ENCODE measurements at places on chromosomes 3 and 15.

DNA sequence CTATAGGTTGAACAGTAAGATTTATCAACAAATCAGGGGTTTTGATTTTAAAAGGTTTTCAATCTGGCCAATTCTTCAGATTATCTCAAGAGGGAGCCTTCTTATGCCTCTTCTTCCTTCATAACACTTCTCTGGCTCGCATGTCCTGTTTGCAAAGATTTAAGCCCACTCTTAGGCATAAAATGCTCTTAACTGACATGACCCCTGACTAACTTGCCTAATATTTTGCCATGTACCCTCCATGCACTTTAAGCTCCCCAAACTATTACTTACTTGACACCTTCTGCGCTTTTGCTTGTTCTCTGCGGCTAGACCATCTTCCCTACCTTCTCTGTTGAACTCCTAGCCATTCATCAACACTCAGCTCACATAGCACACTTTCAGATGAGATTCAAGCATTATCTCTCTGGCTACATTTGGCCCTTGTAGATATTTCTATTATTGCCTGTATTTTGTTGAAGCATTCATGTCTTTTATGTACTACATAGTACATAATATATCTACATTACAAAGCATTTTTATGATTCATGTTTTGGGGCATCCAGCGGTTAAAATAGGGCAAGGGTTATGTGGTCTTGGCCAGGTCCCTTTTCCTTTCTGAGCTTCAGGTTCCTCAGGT is 1.0 kb upstream of the ARIH1 start:
- no peak for DNase-seq

GRCh38 chr3:150666167-150666566 is 37.6 kb downstream of the ERICH6 start:
- DNase-seq: no peak

GRCh38 chr3:196948442-196949284 is 6.3 kb upstream of the NCBP2 start:
- no peak for DNase-seq

DNA sequence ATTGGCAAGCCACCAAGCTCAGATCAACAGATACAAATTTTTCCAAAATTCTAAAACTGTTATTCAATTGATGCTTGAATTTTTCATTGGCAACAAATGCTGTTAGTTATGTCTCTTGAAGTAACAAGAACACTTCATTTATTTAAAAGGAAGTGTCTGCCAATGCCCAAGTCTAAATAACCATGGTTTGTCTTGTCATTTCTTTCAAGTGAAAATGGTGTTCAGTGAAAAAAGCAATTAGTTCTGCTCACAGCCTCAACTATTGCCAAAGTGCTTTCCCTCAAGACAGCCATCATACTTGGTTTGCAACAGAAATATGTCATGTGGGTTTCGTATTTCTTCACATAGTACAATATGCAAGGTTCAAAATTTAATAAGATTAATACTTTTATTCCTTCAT is 312.6 kb upstream of the LMCD1 start:
- DNase-seq: no peak

DNA sequence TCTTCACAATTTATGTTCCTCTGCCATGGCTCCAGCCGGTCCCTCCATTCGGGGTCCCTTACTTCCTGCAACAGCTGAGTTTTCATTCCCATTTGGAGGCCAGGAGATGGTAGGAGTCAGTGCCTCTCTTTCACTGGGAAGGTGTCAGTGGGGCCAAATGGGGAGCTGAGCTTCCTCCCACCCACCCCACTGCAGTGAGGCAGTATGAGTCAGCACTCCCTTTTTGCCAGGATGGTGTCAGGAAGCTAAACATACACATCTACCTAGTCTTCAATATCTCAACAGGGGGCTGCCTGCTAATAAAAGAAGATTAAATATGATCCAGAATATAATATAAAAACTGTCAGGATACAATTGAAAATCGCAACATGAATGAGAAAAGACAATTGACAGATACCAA is 12.7 kb upstream of the ACTC1 start:
- no peak for DNase-seq

DNA sequence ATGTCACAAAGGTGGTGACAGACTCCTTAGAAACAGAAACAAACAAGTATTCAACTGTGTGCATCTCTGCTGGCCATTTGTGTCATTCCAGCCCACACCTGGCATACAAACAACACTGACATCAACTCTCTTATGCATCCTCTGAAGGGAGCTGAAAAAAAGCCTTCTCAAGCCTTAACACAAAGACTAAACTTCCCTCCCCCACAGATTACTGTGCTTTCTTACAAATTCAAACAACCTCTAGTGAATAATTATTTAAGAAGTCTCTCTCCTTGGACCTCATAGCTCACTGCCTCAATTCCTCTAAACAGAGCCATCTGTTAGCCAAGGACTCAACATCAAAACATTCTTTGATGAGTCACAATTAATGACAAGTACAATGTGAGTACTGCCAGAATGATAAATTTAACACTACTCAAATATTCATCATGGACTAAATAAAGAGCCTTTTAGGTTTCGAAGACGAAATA is 132.1 kb downstream of the WDR76 start:
- no peak for DNase-seq

GRCh38 chr3:45929042-45929679 is 14.1 kb upstream of the CXCR6 start:
- DNase-seq: peak; percentile 55

Data from T47D (cell line).